ENCODE measurements at places on chromosomes 13 and 19.
A peak's percentile ranks its signal among the peaks of the same experiment; 100 is the strongest.

GRCh38 chr19:1321539-1321938 is 35.9 kb downstream of the EFNA2 start:
- no peak for DNase-seq

DNA sequence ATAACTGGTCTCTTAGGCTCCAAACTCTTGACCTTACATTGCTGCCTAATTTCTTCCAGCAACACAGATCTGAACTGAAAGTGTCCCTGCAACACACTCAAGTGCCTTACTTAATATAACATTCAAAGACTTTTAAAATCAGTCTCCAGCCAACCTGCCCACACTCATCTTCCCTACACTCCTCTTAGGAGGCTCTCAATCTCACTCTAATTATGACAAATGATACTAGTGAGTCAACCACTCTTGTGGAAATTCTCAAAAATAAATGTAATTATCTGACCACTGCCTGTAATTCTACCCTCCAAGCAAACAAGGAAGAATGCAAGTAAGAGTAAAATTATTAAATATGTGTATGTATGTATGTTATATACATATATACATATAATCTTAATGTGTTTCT is 348.1 kb upstream of the MIR17HG start:
- no peak for DNase-seq

DNA sequence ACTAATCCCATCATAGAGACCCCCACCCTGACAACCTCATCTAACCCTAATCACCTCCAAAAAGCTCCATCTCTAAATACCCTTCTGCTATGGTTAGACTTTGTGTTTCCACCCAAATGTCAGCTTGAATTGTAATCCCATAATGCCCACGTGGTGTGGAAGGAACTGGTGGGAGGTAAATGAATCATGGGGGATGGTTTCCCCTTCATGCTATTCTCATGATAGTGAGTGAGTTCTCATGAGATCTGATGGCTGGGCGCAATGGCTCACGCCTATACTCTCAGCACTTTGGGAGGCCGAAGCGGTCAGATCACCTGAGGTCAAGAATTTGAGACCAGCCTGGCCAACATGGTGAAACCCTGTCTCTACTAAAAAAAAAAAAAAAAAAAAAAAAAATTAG is 2.6 kb downstream of the VMAC start:
- DNase-seq: peak; percentile 28

GRCh38 chr19:1264801-1265614 is 4.1 kb upstream of the CIRBP start:
- DNase-seq: no peak

- peak; percentile 8 for DNase-seq
These were observed 7.9 kb upstream of the ARHGAP33 start for GRCh38 chr19:35767288-35768081.

GRCh38 chr19:12090807-12091206 is 26.3 kb downstream of the ZNF844 start:
- DNase-seq: peak; percentile 67

- DNase-seq: no peak
These were observed 2.6 kb upstream of the ZNF559 start for GRCh38 chr19:9321338-9321737.

DNA sequence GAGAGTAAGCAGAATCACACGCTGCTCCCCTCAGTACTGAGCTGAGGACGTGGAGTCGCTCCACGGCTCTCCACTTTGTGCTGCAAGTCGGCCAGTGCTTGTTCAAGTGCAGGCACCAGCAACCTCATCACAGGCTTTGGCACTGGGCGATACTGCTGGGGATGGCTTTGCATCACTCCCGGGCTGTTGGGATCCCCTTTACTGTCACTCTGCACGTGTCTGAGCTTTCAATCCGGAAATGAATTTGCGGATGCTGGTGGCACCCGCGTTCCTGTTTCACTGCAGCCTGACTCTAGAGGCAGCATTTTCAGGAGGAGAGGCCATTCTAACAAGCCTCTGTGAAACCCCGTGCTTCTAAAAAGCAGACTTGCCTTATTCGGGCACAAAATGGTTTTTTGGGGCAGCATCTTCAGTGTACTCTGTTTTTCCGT is 19.1 kb downstream of the SMARCA4 start:
- DNase-seq: peak; percentile 19

DNA sequence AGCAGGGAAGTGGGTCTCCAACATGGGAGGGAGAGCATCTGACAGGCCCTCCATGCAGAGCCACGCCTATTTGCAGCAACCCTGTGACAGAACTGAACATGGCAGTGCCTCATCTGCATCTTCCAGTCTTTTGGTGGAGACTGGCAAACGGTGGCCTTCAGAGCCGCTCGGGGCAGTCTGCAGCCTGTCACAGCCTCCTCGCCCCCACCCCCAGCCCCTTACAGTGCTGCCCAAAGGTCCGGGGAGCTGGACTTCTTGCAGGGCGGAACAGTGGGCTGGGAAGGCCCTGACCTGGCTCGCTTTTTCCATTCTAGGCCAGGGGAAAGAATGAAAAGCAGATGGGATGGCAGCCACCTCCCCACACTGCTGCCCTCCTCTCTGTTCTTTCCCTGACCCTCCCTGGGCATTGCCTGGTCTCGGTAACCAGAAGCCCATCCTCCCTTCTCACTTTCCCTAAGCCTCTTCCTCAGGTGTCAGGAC is 2.7 kb downstream of the CALM3 start:
- no peak for DNase-seq

DNA sequence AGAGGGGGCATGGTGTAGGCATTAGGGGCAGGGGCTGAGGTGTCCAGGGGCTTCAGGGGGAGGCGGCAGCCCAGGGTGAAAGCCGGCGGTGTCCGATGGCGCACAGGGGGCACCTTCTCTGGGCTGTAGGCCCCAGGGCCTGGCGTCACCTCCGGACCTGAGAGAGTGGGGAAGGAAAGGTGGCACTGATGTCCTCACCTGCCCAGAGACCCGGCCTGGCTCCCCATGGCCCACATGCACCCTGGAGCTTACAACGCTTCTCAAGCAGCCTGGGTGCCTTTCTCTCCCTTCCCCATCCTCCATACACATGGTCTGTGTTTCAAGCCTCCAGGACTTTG is 3.3 kb upstream of the SHC2 start:
- no peak for DNase-seq

GRCh38 chr19:7769171-7769570 is 6.1 kb downstream of the CLEC4M start:
- DNase-seq: no peak

- no peak for DNase-seq
These were observed 35.3 kb downstream of the RGCC start for GRCh38 chr13:41492432-41493260.

DNA sequence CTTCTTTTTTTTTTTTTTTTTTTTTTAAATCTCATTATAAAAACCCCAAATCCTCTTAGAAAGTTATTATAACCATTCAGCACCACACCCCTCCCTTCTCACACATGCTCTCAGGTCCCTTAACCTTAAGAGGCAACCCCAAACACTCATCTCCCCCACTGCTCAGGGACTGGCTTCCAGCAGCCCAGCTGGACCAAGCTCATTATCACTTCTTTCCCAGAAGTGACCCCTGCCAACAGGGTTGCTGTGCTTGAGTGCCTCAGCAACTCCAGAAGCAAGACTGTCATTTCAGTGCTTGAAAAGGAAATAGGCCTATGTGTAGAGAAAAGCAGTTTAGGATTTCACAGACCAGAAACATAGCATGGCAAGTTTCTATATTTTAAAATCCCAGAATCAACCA is 84.3 kb downstream of the SLAIN1 start:
- DNase-seq: no peak

DNA sequence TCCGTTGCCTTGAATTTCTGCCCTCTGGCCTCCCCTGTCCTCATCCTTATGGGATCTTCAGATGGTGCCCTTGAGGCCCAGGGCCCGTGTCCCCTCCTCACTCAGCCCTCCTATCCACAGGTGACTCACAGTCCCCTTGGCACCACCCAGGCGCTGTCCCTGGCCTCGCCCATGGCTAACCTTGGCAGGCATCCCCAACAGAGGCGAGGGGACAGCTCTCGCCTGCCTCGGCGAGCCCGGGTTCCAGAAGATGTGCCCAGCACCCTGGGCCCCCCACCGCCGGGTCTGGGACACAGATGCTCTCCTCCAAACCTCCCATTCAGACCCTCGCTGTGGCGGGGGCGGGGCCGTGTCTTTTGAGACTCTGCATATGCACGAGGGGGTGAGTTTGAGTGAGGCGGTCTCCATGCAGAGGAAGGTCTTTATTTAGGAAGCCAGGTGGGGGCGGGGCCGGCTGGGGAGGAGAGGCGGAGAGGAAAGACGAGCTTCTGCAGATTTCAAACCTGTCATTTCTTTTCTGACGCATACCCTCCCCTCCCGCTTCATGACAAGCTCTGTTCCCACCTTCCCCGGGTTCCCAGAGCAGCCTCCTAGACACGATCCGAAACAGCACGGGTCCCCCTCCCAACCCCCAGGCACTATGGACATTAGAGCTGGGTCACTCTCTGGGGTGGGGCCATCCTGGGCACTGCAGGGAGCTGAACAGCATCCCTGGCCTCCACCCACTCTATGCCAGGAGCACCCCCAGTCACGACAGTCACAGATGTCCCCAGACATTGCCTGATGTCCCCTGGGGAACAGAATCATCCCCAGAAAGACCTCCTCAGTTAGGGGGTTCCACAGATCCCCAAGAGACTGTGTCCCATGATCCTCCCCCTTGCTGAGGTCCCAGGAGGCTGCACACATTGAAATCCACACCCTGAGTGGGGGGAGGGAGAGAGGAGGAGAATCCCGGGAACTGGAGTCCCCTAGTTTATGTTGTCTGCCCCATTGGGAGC is 48.5 kb downstream of the GNG7 start:
- no peak for DNase-seq

- no peak for DNase-seq
These were observed 230.7 kb downstream of the NDFIP2 start for GRCh38 chr13:79711631-79712030.

GRCh38 chr13:106981051-106981450 is 413.1 kb upstream of the ARGLU1 start:
- DNase-seq: no peak

- peak; percentile 47 for DNase-seq
These were observed at the start of gene CD70 for GRCh38 chr19:6590827-6591319. CD70 (minus strand) TSS chr19:6591150; CDS start chr19:6591002, 148 bp downstream.

GRCh38 chr13:80865329-80865728 is 524.4 kb upstream of the SPRY2 start:
- DNase-seq: no peak

GRCh38 chr19:44687888-44688287 is 11.1 kb upstream of the CEACAM16 start:
- no peak for DNase-seq

GRCh38 chr13:92976657-92977056 is 249.9 kb upstream of the GPC6 start:
- no peak for DNase-seq

DNA sequence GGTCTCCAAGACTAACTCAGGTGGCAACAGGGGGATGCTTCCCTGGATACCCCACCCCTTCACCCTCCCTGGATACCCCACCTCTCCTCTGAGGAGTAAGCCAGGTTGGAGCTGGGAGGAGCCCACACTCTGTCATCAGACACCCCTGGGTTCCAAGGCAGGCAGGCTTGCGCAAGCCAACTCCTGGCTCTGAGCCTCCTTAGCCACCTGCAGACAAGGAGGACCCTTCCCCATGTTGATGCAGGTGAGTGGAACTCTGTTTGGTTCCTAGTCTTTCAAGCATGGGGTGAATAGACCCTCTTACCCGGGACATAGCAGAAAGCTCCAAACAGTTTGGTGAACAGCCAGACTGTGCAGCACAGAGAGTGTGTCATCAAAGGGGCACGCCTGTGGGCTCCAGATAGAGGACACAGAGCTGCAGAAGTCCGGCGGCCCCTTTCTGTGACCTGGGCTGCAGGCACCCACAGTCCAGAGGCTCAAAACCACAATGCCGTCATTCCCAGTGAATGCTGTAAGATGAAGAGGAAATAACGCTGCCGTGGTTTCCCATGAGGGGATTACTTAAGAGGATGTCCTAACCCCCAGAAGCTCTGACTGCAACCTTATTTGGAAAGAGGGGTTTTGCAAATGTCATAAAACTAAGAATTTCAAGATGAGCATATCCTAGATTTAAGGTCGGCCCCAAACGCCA is 12.1 kb upstream of the HAS1 start:
- no peak for DNase-seq

DNA sequence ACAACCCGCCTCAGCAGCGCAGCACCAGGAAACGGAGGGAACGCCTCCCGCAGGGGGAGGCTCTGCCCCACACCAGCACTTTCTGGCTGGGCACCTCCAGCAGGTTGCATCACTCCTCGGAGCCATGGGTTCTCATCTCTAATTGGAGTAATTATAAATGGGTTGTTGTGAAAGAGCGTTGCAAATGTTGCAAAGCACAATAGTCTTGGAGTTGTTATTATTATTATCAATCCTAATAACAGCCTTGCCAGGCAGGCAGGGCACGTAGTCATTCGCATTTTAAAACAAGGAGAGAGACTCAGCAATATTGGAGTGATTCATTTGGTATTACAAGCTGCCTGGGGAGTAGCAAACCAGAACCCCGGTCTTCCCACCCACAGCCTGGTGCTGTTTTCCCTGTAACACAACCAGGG is 108.6 kb upstream of the GJB6 start:
- no peak for DNase-seq

GRCh38 chr13:46516599-46517338 is 36.2 kb upstream of the LRCH1 start:
- no peak for DNase-seq

- DNase-seq: no peak
These were observed 9.6 kb downstream of the CIC start for GRCh38 chr19:42278452-42279154.

- no peak for DNase-seq
These were observed 3.2 kb downstream of the ZNF562 start for GRCh38 chr19:9671655-9672054.

DNA sequence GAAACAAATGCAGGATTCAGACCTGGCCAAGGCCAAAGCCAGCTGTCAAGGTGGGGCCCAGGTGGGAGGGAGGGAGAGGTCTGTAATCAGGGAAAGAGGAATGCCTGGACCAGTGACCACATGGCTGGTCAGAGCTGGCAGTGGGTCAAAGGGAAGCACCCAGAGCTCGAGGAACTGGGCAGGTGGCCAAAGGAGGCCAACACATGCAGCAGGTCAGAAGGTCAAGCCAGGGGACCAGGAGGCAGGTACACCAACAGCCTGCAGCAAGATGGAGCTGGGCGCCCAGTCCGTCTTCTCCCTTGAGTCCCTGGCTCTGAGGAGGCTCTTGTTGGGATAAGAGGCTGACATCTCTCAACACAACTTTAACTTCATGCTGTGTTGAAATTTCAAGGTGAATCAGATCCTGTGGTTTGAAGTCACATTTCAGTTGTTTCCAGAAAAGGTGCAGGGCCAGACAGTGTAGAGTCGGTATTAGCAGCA is 17.1 kb downstream of the GPATCH1 start:
- no peak for DNase-seq

GRCh38 chr13:62524061-62524460 is 1108.4 kb upstream of the PCDH20 start:
- DNase-seq: no peak

DNA sequence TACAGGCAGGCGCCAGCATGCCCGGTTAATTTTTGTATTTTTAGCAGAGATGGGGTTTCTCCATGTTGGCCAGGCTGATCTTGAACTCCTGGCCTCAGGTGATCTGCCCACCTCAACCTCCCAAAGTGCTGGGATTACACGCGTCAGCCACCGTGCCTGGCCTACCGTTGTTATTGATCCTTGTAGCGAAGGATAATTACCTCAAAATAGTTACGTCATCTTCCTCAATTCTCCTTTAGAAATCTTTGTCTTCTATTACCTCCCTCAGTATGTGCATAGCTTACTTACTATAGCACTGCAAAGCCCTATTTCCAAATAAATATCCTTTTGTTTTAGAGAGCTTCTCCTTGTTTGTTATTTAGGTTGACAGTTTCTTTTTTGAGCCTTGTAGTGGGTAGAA is 9.4 kb upstream of the TLE6 start:
- no peak for DNase-seq
